ENCODE measurements at places on chromosomes 3 and 15.
A peak's percentile ranks its signal among the peaks of the same experiment; 100 is the strongest.

DNA sequence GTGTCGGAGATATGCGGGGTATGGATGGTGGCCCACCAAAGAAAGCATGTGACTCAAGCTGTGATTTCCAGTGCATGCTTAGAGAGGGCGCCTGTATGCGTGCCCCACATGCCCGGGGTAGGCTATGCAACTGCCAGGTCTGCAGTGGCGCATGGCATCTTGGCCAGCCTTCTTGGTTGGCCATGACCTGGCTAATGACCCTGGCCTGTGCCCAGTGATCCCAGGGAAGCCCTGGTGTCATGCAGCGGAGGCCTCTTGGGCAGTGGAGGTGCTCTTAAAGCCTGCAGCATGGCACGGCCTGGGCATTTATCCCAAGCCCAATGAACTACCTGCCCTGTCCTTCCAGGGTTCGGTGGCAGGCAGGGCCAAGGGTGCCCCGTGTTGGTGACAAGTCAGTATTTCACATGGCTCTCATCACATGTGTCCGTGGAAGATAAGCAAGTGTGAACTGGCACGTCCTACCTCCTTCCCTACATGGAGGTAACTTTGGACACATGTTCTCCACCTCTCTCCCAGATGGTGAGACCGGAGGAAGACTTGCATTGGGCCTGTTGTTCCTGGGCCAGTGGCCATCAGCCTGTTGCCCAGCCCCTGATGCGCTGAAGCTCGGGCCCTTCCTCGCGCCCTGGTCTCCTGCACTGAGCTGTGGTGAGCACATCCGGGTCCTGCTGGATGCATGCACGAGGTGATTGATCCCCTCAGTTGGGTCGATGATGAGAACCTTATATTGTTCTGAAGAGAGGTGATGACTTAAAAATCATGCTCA is 192.0 kb downstream of the UBE3A start:
- DNase-seq = peak; percentile 8

DNA sequence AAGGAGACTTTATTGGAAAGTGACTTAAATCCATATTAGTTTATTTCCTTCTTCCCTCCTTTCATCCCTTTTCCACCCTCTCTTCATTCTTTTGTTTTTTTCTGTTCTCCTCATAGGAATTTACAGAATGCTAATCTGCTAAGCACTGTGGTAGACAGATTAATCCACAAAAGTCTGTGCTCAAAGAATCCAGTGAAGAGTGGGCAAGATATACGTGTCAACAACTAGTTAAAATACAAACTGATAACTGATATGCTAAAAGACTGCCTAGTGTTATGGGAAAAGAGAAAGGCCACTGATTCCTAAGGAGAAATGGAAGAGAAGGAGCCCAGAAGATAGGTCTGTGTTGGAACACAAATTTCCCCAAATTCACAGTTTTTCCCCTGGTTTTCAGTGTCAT is 202.2 kb downstream of the MBNL1 start:
- no peak for DNase-seq

DNA sequence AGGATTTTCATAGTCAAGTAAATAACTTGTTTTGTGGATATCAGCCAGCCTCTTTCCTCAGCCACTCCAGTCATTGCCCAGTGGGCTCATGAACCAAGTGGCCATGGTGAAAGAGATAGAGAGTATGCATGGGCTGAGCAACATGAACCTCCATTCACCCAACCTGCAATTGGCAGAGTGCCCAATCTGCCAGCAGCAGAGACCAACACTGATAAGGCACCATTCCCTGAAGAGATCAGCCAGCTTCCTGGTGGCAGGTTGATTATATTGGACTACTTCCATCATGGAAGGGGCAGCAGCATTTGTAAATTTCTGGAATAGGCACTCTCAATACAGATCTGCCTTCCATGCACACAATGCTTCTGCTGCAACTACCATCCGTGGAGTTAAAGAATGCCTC is 10.3 kb upstream of the MCF2L2 start:
- no peak for DNase-seq

DNA sequence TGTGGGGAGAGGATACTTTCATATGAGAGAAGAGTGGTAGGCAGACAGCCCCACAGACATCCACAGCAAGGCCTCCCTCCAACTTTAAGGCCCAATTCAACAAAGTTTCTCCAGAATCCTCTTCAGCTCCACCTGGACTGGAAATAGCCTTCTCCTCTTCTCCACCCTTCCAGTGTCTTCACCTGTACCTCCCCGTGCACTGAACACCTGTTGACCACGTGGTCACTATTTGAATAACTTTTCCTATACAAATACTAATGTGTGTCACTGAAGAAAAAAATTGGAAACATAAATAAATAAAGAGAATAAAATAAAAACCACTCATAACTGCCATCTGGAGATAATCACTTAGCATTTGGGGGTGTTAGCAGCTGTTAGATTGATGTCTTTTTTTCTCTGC is 52.9 kb downstream of the CCNL1 start:
- no peak for DNase-seq

GRCh38 chr15:72836676-72837330 is 53.2 kb upstream of the ADPGK start:
- peak; percentile 36 for DNase-seq

Data from femur (tissue), 1 donor.